ENCODE measurements at places on chromosomes 3 and 15.

GRCh38 chr15:61983081-61983480 is 77.2 kb downstream of the VPS13C start:
- DNase-seq, result no peak

GRCh38 chr3:194450341-194450740 is 36.5 kb downstream of the ATP13A3 start:
- DNase-seq, result no peak

- no peak for DNase-seq
These were observed 271.5 kb downstream of the TUSC7 start for GRCh38 chr3:116981089-116981488.

GRCh38 chr3:106034313-106034712 is 165.5 kb upstream of the CBLB start:
- DNase-seq, result no peak

- DNase-seq, result no peak
These were observed 621 bp downstream of the SOX14 start for GRCh38 chr3:137764563-137765309.

- DNase-seq, result no peak
These were observed 57.5 kb downstream of the SCN10A start for GRCh38 chr3:38758557-38758956.

- no peak for DNase-seq
These were observed 50.2 kb downstream of the CMC1 start for GRCh38 chr3:28291577-28291976.

DNA sequence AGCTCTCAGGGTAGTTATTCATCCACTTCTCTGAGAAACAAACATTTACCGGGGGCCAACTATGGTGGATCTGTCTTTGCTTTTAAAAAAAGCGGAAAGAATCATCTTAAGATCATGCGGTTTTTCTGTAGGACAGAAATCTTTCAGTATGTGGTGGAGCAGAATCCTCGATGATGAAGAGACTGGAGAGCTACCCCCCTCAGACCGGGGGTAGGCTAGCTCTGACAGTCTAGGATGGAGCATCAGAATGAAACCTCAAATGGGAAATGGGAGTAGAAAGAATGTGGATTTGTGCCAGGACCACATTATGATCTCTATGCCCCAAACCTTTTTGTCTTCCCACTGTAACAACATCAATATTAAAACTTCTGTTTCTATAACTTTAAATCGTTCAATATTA is 30.3 kb downstream of the TPRG1 start:
- DNase-seq, result no peak

DNA sequence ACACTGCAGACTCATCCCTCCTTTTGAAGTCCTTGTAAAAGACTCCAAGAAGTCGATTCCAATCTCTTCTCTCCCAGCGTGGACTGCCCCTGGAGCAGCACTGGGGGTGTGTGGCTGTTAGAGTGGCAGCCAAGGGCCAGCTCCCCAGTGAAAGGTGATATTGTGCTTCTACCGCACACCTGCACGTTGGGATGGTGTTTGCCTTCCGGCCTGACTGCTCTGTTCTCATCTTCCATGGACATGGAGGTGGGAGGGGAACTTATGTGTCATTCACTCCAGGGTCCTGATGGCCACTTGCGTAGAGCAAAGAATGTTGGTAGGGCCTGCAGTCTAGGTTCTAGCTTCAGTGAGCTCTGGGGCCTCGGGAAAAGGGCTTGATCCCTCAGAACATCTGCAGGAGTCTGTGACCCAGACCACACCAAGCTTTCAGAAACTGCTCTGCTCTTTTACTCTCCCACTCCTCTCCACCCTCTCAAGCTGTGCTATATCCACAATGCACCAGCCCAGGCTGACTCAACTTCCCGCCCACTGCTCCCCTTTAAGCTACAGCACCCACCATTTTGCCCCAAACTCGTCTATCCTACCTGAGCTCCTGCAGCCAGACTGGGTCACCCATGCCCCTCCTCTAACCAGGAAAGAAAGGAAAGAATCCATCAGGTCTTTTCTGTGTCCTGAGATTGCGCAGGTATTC is 31.3 kb downstream of the LIPC start:
- no peak for DNase-seq

DNA sequence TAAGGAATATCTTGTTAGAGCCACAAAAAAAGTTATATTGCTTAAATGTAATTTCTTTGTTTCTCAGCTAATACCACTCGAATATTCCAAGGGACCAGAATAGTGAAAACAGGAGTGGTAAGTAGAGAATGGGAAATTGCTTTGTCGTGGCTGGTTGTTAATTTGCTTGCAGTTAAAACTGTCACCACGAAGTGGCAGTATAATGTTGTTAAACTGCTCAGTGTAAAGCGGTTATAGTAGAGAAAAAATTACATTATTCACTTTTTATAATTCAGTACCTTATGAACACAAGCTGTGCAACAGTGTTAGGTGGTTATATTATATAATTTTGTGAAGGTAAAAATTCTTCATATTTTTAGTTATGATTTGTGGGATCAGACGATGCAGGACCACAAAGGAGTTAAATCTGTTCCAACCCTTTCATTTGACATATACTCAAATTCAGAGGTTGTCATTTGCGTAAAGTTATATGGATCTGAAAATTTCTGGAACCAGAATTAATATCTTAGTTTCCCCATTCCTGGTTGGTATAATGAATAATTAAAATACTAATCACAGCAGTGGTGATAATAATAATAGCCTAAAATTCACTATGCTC is 171.8 kb downstream of the FEZF2 start:
- DNase-seq, result no peak

- DNase-seq, result no peak
These were observed 4.7 kb downstream of the GAP43 start for GRCh38 chr3:115628075-115628412.

DNA sequence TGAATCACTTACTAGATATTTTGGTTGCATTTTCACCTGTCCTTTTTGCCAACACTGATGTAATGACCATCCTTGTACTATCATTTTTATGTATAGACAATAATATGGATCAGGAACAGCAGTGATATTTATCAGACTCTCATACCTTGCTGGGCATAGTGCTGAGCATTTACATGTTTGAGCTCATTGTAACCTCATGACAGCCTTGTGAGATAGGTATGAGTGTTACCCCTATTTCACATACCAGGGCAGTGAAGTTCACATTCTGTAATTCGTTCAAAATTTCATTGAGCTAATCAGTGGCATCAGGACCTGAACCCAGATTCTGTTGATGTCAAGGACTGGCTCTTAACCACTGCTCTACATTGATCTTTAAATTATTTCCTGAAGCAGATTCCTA is 221.5 kb upstream of the TBL1XR1 start:
- no peak for DNase-seq

Data from activated CD8-positive, alpha-beta memory T cell treated with anti-CD3 and anti-CD28 coated beads for 1 hour (primary cell).